Left hindlimb (tissue), 1 donor: ENCODE measurements at places on chromosomes 4 and X.
A peak's percentile ranks its signal among the peaks of the same experiment; 100 is the strongest.

DNA sequence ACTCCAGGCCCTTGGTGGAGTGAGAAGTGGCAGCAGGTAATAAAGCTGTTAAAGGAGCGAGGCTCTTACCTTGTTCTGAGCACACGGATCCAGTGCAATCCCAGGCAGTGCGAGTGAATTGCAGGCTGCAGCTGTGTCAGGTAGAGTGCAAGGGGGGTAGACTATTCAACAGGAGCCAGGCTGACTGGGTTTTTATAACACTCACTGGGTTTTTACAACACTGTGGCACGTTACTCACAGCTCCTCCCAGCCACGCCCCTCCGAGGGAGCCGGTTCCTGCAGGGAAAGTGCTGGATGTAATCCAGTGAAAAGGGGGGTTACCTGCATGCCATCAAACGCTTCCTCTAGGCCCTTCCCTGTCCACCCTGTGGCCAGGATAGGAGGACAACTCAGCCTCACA, 358 bp downstream of the FGFBP1 start:
- no peak for DNase-seq

- DNase-seq = no peak
These were observed 3.2 kb downstream of the GBA3 start for GRCh38 chr4:22695917-22696316.

DNA sequence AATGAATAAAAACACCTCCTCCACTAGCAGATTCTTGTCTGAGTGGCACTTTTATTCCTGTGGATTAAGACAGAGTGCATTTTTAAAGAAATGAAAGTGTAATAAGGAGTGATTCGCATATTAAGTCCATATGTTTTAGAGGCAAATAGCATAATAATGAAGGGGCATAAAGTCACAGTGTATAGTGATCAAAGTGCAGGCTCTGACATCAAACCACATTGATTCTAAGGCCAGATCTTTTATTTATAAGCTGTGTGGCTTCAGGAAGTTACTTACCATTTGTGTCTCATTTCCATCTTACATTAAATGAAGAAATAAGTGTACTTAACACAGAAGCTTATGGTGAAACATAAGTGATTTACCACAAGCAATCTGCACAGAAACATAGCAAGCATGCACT, 332.8 kb downstream of the GASK1B start:
- DNase-seq = no peak

GRCh38 chr4:1234811-1235292, 14.1 kb downstream of the CTBP1 start:
- DNase-seq = peak; percentile 34

- no peak for DNase-seq
These were observed 6.9 kb downstream of the CCNB3 start for GRCh38 chrX:50211510-50211909.

DNA sequence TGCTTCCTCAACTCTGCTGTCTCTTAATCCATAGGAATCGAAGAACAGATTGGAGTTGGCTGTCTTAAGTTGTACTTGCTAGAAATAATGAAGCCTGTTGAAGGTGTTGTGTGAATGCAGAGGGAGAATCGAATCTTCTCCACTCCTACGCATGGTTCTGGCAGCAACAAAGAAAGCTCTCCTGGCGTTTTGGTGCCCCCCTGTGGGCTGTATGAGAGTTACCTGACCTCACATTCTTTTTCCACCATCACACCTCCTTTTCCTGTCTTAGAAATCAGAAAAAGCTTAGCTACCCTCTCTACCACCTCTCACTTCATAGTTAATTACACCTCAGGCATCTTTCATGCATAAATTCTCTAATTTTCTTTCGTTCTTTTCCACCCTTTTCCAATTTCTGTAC, 16.3 kb downstream of the KLF8 start:
- DNase-seq = peak; percentile 29

DNA sequence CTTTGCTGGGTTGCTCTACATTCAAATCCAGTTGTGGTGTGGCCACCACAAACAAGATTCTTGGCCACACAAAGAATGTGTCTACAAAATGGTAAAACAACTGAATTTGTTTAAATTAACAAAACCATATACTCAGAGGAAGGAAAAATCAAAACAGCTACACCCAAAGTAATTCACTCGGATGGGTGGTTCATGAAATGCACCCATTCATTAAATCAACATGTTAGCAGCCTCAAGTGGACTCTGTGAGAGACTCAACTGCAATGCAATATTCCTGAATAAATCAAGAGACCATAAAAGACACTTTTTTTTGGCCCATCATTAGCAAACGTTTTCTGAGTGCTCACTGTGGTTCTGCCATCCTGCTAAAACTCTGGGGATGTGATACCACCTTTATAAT, 11.2 kb upstream of the AMELX start:
- no peak for DNase-seq

- no peak for DNase-seq
These were observed 134.0 kb downstream of the COL4A6 start for GRCh38 chrX:108304210-108304609.

GRCh38 chr4:113116414-113117357, 67.2 kb downstream of the ANK2 start:
- DNase-seq = peak; percentile 30

GRCh38 chr4:98919996-98920395, 8.9 kb downstream of the EIF4E start:
- no peak for DNase-seq

GRCh38 chr4:174012135-174012885, 271.2 kb downstream of the FBXO8 start:
- DNase-seq = no peak

GRCh38 chr4:53432528-53433424, 55.3 kb downstream of the FIP1L1 start:
- DNase-seq = no peak

- peak; percentile 44 for DNase-seq
These were observed 71.0 kb downstream of the SNCA start for GRCh38 chr4:89765966-89766365.

DNA sequence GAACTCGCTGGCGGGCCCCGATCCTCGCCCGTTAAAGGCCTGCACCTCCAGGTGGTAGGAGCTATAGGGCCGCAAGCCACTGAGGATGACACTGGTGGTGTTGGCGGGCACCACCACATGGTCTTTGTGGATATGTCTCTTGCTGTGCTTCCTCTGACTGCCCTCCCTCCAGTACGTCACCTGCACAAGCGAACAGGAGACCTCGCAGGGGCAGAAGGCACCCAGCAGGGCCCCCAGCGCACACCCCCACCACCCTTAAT, 20.7 kb downstream of the L1CAM start:
- DNase-seq = no peak

- no peak for DNase-seq
These were observed 219.4 kb upstream of the LNX1 start for GRCh38 chr4:53810643-53811042.

DNA sequence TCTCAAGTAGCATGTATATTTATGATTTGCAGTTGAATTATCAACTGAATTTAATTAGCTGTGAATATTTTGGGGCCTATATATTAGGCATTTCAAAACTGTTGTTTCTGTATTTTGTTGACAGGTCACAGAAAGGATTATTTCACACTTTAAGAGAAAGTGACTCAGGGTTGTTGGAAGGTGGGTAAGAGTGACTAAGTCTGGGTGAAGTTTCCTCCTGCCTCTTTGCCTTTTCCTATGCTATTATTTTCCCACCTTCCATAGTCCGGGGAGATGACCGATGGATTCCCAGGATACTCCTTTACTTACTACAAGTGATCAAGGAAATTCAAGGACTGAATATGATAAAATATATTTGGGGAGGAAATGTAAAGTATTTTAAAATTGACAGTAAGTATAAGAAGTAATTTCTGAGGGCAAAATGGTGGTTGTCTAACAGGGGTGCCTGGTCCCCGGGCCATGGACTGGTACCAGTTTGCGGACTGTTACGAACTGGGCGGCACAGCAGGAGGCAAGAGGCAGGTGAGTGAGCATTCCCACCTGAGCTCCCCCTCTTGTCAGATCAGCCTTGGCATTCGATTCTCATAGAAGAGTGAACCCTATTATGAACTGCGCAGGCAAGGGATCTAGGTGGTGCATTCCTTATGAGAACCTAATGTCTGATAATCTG, 175.5 kb upstream of the GPRIN3 start:
- DNase-seq = no peak

GRCh38 chr4:123167931-123168330, 228.7 kb upstream of the SPRY1 start:
- DNase-seq = no peak

- DNase-seq = no peak
These were observed 483.6 kb downstream of the GABRG1 start for GRCh38 chr4:45640281-45640680.

DNA sequence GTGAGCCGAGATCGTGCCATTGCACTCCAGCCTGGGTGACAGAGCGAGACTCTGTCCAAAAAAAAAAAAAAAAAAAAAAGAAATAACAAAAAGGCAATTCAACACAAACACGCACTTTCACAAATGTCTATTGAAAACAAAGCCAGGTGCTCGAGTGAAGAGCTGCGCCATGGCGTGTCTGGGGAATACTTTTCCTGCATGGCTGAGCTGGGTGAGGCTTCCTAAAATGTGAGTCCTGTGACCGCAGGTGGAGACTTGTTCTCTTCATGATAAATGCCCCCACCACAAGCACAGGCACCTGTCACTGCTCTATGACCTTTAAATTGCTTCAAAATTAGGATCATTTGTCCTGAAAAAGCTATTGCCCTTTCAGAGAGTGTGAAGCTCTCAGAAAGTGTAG, 4.0 kb upstream of the ABLIM2 start:
- no peak for DNase-seq

DNA sequence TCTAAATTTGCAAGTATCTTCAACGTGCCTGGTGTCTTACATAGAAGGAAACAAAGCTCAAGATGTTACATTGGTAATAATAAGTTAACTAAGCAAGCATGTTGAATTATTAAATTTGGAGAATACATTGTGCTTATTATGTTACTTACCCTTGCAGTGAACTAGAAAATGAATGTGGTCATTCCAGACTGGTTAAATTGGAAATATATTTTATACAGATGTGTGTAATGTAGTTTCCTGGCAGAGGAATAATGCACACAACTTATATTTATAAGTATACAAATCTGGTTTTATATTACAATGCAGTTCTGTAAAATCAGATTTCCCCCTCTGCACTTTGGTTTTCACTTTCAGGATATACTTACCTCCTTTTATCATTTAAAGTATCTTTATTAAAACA, 159.9 kb upstream of the SLIT2 start:
- no peak for DNase-seq

DNA sequence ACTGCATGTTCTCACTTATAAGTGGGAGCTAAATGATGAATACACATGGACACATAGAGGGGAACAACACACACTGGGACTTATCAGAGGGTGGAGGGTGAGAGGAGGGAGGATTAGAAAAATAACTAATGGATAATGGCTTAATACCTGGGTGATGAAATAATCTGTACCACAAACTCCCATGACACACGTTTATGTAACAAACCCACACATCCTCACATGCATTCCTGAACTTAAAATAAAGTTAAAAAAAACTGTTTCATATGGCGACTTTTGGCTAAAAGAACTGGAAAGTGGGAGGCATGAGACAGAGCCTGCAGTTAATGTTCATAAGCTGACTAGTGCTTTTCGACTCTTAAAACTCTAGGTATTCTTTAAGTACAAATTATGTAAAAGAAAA, 98.9 kb upstream of the NPFFR2 start:
- DNase-seq = no peak

DNA sequence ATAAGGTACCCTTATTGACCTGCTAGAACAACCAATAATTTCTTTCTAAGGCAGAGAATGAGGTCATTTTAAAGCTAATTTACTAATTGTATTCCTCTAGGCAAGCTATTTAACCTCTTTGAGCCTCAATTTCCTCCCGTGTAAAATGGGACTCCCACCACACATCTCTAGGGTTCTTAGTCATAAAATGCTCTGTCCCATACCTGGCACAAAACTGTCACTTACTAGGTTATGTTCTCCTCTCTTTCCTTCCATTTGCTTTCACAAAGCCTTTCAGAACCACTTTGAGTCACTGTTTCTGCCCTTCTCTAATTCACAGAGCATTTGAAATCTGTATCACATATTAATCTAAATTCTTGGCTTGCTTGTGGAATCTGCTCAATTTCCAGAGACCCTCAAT, 2.4 kb upstream of the GPR82 start:
- no peak for DNase-seq

- DNase-seq = no peak
These were observed 2.4 kb downstream of the DGKQ start for GRCh38 chr4:970854-971520.
